Ascending aorta (tissue), 2 donors: ENCODE measurements at places on chromosomes 6 and 20. TPM values are rescaled to one million over a fixed set of nuclear protein-coding genes. Genes with fewer than 3 reads are reported as not detected.

The FAM209B gene
- total RNA-seq: not detected

DNA sequence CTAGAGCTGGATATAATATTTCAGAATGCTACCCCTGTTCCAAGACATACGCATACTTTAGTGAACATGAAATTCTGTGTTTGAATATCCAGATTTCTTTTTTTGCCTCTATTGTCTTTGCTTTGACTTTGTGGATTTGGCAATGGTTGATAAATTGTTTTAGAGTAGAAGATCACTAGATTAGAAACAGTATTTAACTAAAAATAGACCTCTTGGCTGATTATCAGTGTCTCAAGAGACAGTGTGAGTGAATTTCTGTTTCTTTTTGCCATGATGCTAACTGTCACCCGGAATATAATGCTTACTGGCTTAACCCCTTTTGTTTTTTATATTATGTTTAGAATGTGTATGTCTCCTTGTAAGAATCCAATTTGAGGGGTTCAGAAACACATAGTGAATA, 102.5 kb downstream of the PLCB1 start:
- no peaks in the 10 kb centered on the region for H3K27me3 ChIP-seq
- no peak overlapping the region for H3K4me3 ChIP-seq
- H3K4me1 ChIP-seq: no peaks in the 10 kb centered on the region
- no peak overlapping the region for H3K27ac ChIP-seq

The MAP7 gene
- not detected for total RNA-seq

- no peak overlapping the region for H3K4me3 ChIP-seq
- H3K27me3 ChIP-seq: no peaks in the 10 kb centered on the region
- H3K4me1 ChIP-seq: no peaks in the 10 kb centered on the region
- no peak overlapping the region for H3K27ac ChIP-seq
- no peak for DNase-seq
Observed at GRCh38 chr6:14727494-14728395, 518.1 kb upstream of the JARID2 start.

DNA sequence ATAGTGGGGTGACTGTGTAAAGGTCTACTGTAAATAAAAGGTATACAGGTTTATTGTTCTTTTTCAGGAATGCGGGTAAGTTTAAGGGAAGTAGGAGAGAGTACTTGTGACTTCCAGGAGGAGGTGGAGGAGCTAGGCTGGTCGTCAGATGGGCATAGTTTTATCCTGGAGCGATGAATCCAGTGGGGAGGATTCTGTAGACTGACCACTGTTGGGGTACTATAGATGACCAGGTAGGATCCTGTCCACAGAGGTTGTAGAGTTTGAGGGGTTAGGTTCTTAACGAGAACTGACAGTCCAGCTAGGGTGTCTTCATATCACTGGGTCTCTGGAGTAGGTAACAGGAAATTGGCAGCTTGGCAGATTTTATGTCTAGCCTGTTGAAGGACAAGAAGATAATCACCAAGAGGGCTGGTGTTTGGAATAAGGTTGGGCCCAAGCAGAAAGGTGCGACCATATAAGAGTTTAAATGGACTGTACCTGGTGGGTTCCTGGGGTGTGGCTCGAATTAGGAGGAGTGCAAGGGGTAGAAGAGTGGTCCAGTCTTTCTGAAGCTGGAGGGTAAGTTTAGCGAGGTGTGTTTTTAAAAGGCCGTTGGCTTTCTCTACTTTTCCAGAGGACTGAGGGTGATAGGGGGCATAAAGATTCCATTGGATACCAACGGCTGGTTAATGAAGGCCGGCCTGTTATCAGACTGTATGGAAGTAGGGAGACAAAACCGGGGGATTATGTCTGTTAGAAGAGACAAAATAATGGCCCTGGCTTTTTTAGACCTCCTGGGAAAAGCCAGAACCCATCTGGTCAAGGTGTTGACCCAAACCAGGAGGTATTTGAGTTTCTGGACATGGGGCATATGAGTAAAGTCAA, 751.3 kb upstream of the ADGRB3 start:
- H3K36me3 ChIP-seq: no peaks in the 10 kb centered on the region
- H3K27me3 ChIP-seq: no peaks in the 10 kb centered on the region
- no peak for DNase-seq
- no peak overlapping the region for H3K4me3 ChIP-seq

- no peak overlapping the region for H3K27ac ChIP-seq
- H3K4me3 ChIP-seq: no peak overlapping the region
- H3K36me3 ChIP-seq: no peaks in the 10 kb centered on the region
- no peaks in the 10 kb centered on the region for H3K27me3 ChIP-seq
- H3K4me1 ChIP-seq: no peaks in the 10 kb centered on the region
- no peak for DNase-seq
Observed at GRCh38 chr6:157951828-157952227, 29.8 kb upstream of the SYNJ2 start.

DNA sequence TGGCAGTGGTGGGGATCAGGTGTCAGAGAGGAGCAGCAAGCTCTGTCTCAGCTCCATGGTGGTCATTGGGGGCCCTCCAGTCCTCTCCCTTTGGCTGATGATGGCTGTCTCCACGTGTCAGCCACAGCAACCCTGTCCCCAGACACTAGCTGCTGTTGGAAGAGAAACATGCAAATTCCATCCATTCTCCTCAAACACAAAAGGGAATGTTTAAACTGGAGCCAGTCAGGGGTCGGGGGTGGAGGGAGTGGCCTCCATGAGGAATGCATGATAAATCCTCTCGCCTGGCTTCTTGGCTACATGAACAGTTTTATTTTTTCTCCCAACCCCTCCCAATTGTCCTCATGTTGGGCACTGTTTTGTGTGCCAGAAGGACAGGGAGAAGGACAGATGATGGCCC, 86.4 kb downstream of the EDN3 start:
- no peak for DNase-seq
- H3K27ac ChIP-seq: no peak overlapping the region
- H3K4me3 ChIP-seq: no peak overlapping the region
- H3K27me3 ChIP-seq: no peaks in the 10 kb centered on the region
- H3K36me3 ChIP-seq: no peaks in the 10 kb centered on the region

DNA sequence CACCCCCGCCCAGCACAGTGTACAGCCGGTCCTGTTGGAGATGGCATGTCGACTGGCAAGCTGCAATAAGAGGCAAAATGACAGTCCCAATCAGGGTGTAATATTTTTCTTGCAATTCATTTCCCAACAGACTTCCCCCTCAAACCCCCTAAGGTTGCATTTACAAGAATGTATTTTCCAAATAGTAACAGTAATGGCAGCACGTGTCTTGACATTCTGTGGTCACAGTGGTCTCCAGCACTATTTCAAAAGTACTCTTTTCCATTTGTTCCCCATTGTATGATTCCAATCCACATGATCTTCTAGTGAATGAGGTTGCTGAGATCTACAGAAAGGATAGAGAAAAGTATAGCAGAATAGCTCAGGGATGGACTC, 97.8 kb upstream of the CARMIL1 start:
- H3K27me3 ChIP-seq: no peaks in the 10 kb centered on the region
- H3K36me3 ChIP-seq: no peaks in the 10 kb centered on the region
- no peak overlapping the region for H3K4me3 ChIP-seq
- no peak for DNase-seq

The ULBP1 gene
- total RNA-seq: 3.8 TPM

The SLC22A2 gene
- not detected for total RNA-seq

The DOK5 gene
- not detected for total RNA-seq

DNA sequence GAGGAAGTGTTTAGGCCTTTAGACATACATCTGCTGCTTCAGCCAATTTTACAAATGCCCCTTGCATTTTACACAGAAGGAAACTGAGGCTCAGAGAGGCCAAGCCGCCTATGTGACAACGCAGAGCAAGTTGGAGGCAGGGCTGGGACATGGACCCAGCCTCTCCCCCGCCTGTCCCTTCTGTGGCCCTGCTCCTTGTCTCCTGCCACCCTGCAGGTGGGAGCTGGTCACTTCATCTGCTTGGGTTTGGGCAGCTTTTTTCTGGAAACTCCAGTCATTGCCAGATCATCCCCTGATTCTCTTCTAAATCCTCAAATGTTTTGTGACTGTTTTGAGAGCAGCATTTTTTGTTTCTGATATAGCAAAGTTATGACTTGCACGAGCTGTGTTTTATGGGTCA, 68.9 kb downstream of the DLGAP4 start:
- H3K4me1 ChIP-seq: no peaks in the 10 kb centered on the region
- no peak overlapping the region for H3K27ac ChIP-seq
- no peak overlapping the region for H3K4me3 ChIP-seq
- no peaks in the 10 kb centered on the region for H3K36me3 ChIP-seq

- no peaks in the 10 kb centered on the region for H3K36me3 ChIP-seq
- no peak overlapping the region for H3K27ac ChIP-seq
- H3K4me1 ChIP-seq: no peaks in the 10 kb centered on the region
- H3K4me3 ChIP-seq: no peak overlapping the region
- no peaks in the 10 kb centered on the region for H3K27me3 ChIP-seq
Observed at GRCh38 chr6:5570641-5571040, 309.3 kb downstream of the FARS2 start.

DNA sequence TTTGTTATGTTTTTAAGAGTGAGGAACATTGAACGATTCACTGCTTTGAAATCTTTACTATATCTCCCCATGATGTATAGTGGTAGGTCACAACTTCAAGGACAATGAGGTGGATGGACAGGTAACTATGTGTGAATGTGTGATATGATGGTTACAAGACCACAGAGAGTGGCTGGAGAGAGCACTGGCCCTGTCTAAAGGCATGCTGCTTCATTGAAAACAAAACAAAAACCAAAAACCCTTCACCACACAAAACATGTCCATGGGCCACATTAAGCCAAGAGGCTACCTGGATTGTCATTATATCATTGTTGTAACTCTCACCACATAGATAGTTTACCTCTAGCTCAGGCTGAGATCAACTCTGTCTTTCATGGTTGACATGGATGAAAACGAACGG, 180.6 kb upstream of the TENT5A start:
- no peaks in the 10 kb centered on the region for H3K27me3 ChIP-seq
- DNase-seq: no peak
- H3K4me3 ChIP-seq: no peak overlapping the region
- H3K36me3 ChIP-seq: no peaks in the 10 kb centered on the region
- H3K4me1 ChIP-seq: no peaks in the 10 kb centered on the region

The PACRG gene
- not detected for total RNA-seq

DNA sequence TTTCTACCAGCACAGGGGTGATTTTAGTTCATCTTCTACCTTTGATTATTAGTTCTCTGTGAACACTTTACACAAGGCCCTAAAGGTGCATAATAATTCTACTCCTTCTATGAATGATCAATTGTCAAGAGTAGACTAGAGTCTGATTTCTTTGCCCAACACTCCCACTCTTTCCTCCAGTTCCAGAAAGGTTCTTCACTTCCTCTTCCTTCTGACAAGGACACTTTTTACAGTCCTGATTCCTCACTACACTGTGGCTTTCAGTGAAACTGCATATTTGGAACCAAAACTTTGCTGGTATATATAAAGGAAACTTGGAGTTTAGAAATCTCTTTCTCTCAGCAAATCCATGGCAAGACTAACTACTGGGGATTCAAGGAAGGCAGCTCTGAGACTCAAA, 10.6 kb upstream of the RSPO3 start:
- H3K27ac ChIP-seq: no peak overlapping the region
- DNase-seq: no peak
- H3K4me3 ChIP-seq: no peak overlapping the region
- H3K4me1 ChIP-seq: no peaks in the 10 kb centered on the region

- DNase-seq: no peak
- H3K4me1 ChIP-seq: no peaks in the 10 kb centered on the region
- H3K36me3 ChIP-seq: no peaks in the 10 kb centered on the region
- H3K27ac ChIP-seq: no peak overlapping the region
- H3K27me3 ChIP-seq: no peaks in the 10 kb centered on the region
Observed at GRCh38 chr6:5151955-5152401, 66.8 kb downstream of the PPP1R3G start.

DNA sequence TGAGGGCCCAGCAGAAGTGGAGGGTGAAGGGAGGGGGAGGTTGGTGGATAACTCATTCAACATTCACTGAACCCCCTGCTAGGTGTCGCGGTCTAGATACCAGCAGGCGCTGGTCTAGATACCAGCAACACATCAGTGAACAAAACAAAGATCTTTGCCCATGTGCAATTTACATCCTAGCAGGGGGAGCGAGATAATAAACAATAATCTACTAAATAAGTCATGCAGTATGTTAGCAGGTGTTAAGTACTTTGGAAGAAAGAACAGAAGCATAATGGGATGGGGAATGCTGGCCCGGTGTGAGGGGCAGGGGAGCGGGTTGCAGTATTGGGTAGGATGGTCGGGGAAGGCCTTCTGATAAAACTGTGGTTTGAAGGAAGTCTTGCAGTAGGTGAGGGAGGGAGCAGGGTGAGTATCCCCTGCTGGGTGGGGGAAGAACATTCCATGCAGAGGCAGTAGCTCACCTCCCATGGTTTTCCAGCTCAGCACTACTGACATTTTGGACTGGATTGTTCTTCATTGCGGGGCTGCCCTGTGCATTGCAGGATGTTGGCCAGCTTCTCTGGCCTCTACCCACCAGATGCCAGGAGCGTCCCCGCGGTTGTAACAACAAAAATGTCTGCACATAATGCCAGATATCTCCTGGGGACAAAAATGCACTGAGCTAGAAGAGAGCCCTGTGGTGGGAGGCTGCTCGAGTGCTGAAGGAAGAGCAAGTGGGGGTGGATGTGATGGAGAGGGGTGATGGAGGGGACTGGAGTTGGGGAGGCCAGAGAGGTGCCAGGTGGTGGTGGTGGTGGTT, 117.3 kb downstream of the TOX2 start:
- H3K4me1 ChIP-seq: no peaks in the 10 kb centered on the region
- no peak overlapping the region for H3K4me3 ChIP-seq

- H3K4me3 ChIP-seq: no peak overlapping the region
- H3K27me3 ChIP-seq: no peaks in the 10 kb centered on the region
- peaks cover 14% of the 10 kb centered on the region for H3K4me1 ChIP-seq
- DNase-seq: no peak
Observed at GRCh38 chr20:43936805-43937204, 22.2 kb downstream of the TOX2 start.

DNA sequence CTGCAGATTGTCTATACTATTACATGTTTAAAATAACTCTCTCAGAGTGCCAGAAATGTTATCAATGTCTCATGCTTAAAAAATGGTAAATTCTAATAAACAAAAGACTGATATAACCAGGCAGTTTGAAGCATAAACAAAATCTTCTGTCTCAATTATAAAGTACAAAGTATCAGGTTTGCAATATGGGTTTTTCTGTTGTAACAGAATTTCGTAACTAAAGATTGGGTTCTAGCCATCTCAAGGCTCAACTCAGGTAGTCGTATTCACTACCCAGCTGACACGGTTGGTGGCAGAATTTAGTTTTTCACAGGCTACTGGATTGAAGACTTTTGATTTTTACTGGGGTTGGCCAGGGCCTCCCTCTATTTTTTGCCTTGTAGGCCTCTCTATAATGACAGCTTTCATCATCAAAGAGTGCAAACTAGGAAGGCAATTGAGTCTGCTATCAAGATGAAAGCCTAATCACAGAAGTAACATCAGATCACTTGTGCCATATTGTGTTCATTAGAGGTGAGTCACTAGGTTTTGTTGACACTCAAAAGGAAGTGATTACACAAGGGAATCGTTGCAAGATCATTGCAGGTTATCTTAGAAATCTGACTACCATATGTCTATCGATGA, 3.6 kb downstream of the CYP39A1 start:
- no peak overlapping the region for H3K27ac ChIP-seq
- no peak for DNase-seq
- no peaks in the 10 kb centered on the region for H3K27me3 ChIP-seq
- H3K4me1 ChIP-seq: no peaks in the 10 kb centered on the region
- no peaks in the 10 kb centered on the region for H3K36me3 ChIP-seq
- H3K4me3 ChIP-seq: no peak overlapping the region

GRCh38 chr6:84467296-84467695, 239.9 kb upstream of the CEP162 start:
- peaks cover 4% of the 10 kb centered on the region for H3K4me1 ChIP-seq
- H3K36me3 ChIP-seq: no peaks in the 10 kb centered on the region
- no peak overlapping the region for H3K27ac ChIP-seq
- H3K27me3 ChIP-seq: no peaks in the 10 kb centered on the region
- DNase-seq: no peak
- no peak overlapping the region for H3K4me3 ChIP-seq
